ENCODE measurements at places on chromosomes 12 and 14.

DNA sequence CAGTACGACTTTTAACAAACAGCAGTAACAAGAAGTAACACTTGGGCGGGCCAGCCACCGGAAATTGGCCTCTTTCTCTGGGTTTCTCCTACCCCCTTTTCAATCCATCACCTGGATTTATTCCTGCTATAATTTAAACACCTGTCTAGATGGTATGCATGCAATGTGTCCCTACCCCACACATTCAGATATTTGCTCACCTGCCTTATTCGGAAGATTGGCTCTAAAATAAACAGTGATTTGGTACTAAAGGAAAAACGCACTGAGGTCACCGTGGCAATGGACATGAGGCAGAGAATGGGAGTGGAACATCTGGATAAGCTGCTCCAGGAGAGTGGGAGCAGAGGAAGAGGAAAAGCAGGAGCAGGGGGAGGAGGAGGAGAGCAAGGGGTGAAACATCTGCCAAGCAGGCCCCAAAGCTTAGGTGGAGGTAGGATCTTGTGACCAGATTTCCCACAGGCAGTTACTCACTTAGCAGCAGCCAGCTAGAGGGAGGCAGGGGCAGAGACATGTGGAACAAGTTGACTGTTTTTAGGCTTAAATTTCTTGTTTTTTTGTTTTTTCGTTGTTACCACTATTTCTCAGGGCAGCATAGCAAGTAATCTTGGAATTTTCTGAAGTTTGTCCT is 150.9 kb downstream of the TTLL5 start:
- no peak for DNase-seq

- DNase-seq: no peak
Observed at GRCh38 chr14:21498540-21499526, 12.3 kb downstream of the METTL3 start.

GRCh38 chr14:104429291-104429861 is 150.2 kb upstream of the C14orf180 start:
- no peak for DNase-seq

DNA sequence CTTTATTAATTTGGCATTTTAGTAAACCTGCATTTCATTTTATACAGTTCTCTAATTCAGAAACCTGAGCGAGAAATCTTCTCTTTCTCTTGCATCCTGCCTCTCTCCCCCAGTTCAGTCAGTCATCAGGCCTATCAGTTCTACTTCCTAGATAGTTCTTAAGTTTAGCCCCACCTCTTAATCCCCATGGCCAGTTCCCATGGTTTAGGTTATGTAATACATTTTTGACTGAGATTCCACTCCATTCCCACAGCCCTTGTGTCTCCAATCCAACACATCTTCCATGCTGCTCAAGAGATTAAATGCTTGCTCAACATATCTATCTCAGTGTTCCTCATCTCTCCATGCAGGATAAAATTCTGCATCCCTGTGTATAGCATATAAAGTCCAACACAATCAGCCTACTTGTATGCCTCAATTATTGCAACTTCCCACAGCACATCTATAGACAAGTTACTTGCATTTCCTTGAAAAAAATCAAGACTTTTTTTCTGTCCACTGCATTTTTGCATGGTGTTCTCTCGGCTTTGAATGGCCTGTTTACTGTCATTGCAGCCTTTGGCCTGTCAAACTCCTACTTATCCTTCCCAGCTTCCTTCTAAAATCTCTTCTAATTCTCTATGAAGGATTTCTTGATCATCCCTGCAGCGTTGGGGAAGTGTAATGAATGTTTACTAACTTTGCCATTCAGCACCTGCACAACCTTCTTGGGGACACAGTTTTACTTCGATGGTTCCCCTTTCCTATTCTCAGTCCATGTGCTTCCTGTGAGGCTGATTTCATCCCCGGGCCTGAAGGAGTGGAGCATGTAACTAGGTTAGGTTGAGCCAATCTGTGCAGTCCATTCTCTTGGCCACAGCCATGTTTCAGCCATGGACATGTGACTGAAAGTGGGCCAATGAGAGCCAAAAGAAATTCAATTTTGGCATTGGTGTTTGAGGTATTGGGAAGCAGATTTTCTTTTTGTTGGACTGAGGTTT is 80.8 kb downstream of the DACT1 start:
- DNase-seq: no peak

DNA sequence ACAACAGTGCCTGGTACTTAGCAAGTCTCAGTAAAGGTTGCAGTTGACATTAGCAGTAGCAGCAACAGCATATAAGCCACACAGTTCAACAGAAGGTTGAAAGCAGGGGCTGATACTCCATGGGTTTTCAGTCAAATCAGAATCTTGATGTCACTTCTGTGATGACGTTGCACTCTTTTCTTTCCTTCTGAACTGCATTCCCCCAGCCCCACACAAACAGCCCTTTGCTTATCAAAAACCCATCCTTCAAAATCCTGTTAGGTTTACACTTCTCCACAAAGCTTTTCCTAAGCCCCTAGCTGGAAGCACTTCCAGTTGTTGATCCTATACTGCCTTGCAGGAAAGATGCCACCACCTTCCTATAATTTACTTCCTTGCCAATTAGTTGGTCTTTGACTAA is 34.0 kb upstream of the KCNK13 start:
- no peak for DNase-seq

DNA sequence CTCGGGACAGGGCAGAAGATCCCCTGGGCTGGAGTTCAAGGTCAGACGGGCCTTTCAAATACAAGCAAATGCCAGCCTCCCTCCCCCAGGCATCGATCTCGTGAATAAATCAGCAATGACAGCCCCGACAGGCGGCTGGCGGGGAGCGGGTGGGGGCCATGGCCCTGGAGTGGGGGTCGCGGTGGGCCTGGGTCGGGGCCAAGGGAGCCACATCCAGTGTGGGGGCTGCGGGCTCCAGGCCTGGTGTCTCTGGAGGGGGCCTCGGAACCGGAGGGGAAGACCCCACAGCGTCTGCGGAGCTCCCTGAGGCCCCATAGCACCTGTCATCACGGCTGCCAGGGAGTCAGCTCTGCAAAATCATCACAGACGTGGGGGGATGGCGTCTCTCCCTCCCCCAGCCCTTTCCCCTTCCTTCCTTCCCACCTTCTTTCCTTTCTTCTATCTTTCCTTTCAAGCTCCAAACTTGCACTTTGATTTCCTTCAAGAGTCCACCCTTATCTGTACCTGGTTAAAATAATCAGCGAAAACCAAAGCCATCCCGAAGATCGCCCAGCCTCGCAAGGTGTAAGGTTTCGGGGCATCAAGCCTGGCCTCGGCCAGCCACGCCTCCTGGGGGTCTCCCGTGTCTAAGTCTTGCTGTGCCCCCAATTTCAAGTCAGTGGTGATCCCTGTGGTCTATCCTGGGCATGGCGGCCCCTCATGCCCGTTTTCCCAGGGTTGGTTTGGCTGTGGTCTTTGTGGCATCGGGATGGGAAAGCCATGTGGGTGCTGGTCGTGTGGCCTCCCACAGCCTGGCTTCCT is 92.1 kb downstream of the NOC4L start:
- DNase-seq: no peak

GRCh38 chr12:89353188-89353822 is 1.0 kb upstream of the DUSP6 start:
- DNase-seq: no peak

GRCh38 chr14:71586131-71586897 is 345.9 kb upstream of the RGS6 start:
- DNase-seq: no peak

DNA sequence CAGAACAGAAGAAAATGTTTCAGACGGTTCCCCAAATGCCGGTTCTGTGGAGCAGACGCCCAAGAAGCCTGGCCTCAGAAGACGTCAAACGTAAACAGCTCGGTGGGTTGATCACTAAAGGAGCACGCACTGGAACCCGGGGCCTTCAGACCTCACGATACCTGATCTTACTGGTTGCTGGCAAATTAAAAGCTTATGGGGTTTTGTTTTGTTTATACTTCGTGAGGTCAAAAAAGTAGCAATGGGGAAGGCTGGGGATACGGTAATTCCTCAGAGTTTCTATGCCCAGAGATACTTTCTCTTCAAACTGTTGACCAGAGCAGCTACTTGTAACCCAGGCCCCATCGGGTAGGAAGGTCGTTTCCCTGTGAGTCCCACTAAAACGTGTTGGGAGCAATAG is 1.7 kb downstream of the CDKN1B start:
- no peak for DNase-seq
